ENCODE measurements at places on chromosomes 7 and 10.

- H3K27me3 ChIP-seq = no peaks in the 10 kb centered on the region
- H3K36me3 ChIP-seq = no peaks in the 10 kb centered on the region
- no peak for DNase-seq
- H3K4me1 ChIP-seq = peaks cover 16% of the 10 kb centered on the region
- no peak overlapping the region for H3K27ac ChIP-seq
These were observed 31.1 kb downstream of the MRPS24 start for GRCh38 chr7:43838201-43838658.

DNA sequence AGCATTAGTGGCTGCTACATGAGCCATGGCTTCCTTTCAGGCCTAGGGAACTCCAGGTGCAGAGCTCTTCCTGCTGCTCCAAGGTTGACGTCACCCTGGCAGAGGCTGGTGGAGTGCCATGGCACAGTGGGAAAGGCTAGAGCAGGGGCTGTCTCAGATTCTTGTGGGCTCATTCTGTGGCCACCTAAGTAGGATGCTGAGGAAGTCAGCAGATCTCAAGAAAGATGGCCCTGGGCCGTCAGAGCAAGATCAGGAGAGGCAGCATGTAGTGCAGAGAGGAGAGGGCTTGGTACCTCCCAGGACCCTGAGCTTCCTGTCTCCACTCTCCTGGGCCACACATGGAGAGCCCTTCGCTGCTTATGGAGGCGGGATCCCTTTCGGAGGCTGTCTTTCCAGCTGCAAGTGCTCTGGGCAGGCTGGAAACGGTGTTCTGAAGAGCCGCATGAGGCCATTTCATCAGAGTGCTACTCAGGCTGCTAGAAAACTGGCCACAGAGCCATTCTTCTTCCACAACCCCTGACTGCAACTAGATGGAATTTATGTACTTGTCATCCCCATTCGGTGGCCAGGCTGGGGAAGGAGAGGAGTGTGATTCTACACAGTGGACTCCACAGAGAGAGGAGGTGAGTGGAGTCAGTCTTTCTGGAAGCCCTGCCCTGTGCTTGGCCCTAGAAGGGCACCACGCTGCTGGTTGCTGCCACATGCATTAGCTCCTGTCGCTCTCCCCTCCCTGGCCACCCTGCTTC lies 304.2 kb downstream of the RPS24 start:
- DNase-seq = no peak
- no peak overlapping the region for H3K4me3 ChIP-seq
- H3K36me3 ChIP-seq = no peaks in the 10 kb centered on the region

DNA sequence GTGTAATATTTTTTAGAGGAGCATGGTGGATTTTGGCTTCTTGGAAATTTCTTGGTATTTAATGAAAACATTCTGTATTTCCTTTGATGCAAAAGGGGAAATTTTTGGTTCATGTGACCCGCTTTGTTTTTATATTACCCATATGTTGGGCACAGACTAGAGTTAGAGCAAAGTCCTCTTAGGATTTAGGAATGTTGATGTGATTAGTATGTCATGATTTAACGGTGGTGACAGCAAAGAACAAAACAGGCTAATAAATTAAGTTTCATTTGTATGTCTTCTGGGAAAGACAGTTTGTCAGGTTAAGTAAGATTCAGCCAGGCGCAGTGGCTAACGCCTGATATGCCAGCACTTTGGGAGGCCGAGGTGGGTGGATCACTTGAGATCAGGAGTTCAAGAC lies 304.6 kb downstream of the REEP3 start:
- no peaks in the 10 kb centered on the region for H3K36me3 ChIP-seq
- H3K27me3 ChIP-seq = no peaks in the 10 kb centered on the region
- H3K4me1 ChIP-seq = no peaks in the 10 kb centered on the region
- H3K4me3 ChIP-seq = no peak overlapping the region

GRCh38 chr10:3999642-4000041 lies 214.6 kb upstream of the KLF6 start:
- H3K36me3 ChIP-seq = no peaks in the 10 kb centered on the region
- H3K4me1 ChIP-seq = no peaks in the 10 kb centered on the region
- no peak for DNase-seq
- no peaks in the 10 kb centered on the region for H3K27me3 ChIP-seq
- no peak overlapping the region for H3K4me3 ChIP-seq

DNA sequence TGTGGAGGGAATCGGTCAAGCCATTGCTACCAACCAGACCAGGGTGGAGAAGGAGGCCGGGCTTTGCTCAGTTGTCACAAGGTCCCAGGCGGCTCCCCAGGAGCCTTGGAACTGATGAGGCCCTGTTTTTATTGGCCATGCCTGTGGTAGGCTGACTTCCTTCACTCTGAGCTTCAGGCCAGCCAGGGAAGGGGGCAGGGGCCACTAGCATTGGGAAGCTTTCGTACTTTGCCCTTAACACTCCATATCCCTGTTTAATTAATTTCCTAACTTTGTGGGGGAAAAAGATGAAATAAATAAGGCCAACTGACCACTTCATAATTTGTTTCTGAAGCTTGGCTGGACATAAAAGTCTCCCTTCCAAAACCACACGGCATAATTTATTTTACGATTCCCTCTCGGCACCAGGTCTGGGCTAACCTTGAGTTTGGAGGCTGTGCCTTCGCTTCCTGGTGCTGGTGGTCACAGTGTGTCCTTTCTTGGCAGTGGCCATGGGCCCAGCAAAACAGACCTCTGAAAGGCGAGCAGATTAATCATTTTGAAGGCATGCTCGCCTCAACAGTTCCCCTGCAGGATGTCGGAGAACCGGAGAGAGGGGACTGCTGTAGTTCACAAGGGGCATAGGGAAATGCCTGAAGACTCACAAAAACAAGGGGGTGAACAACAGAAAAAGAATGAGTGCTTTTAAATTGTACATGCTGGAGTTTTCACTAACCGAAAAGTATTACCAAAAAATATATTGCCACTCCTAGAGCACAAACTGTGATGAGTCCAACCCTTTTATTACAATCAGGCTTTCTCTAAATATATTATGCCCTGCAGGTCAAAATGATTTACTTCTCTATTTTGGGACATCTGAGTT lies 966.0 kb downstream of the LRMDA start:
- H3K27me3 ChIP-seq = no peaks in the 10 kb centered on the region
- no peaks in the 10 kb centered on the region for H3K4me1 ChIP-seq
- no peak for DNase-seq

- no peaks in the 10 kb centered on the region for H3K27me3 ChIP-seq
- no peak overlapping the region for H3K27ac ChIP-seq
- H3K4me1 ChIP-seq = no peaks in the 10 kb centered on the region
- peaks cover 5% of the 10 kb centered on the region for H3K36me3 ChIP-seq
These were observed 5.1 kb upstream of the LRRC4 start for GRCh38 chr7:128036226-128036940.

DNA sequence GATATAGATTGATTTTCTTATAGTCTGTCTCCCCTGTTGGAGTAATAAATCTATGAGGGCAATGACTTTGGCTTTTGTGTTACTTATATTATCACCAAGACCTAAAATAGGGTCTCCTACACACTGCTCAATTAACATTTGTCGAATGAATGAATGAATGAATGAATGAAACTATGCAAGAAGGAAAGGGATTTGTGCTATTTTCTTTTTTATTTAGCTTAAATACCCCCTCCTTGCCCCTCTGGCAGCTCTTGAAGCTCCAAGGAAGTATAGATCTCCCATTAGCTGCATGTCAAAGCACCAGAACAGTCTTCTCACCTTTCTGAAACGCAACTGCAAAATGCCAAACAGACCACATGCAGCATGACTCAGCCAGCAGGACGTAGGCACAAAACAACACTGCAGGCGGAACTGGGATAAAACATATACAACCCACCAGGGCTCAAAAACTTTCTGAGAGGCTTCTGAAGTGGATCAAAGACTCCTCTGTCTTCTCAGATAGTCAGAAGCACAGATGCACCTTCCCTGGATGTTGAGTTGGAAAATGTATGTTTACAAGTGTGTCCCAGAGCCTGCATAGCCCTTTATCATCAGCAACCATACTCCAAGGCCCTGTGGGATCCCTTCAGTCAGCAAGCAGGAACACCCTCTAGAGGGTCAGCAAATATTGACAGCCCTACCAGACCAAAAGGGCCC lies 187.8 kb downstream of the NPSR1 start:
- no peak for DNase-seq
- H3K4me3 ChIP-seq = no peak overlapping the region
- H3K36me3 ChIP-seq = no peaks in the 10 kb centered on the region
- no peak overlapping the region for H3K27ac ChIP-seq
- H3K27me3 ChIP-seq = no peaks in the 10 kb centered on the region

DNA sequence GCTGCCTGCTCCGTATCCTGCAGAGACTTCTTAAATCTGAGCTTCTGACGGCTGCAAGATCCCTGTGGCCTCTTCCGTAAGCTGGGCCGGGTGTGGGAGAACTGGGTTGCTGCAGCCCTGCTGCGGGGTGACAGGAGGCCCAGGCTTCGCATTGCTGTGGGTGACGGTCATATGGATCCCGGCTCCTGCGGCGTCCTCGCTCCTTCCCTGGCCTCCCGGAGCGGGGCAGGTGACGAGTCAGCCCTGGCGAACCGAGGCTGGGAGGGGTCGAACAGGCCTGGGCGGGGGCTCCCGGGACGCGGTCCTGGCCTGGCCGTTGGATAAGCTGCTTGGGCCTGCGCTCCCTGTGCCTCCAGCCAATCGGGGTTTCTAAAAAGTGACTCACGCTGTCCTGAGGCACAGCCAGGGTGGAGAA lies 7.8 kb upstream of the UBE2D1 start:
- H3K27me3 ChIP-seq = no peaks in the 10 kb centered on the region
- no peak overlapping the region for H3K4me3 ChIP-seq
- no peaks in the 10 kb centered on the region for H3K36me3 ChIP-seq
- no peak for DNase-seq

- H3K27me3 ChIP-seq = no peaks in the 10 kb centered on the region
- H3K4me1 ChIP-seq = peaks cover 18% of the 10 kb centered on the region
- no peak overlapping the region for H3K27ac ChIP-seq
- DNase-seq = no peak
- H3K36me3 ChIP-seq = peaks cover 13% of the 10 kb centered on the region
These were observed 5.5 kb upstream of the LZTS2 start for GRCh38 chr10:100993986-100994708.

- no peaks in the 10 kb centered on the region for H3K36me3 ChIP-seq
These were observed 492 bp downstream of the COG5 start for GRCh38 chr7:107563081-107563774.

GRCh38 chr7:151754142-151754590 lies 122.7 kb downstream of the PRKAG2 start:
- no peaks in the 10 kb centered on the region for H3K36me3 ChIP-seq
- no peak overlapping the region for H3K27ac ChIP-seq
- no peak for DNase-seq
- no peaks in the 10 kb centered on the region for H3K27me3 ChIP-seq
- H3K4me3 ChIP-seq = no peak overlapping the region

GRCh38 chr7:30562498-30562897 lies 32.2 kb upstream of the GARS1 start:
- H3K27ac ChIP-seq = no peak overlapping the region
- no peak overlapping the region for H3K4me3 ChIP-seq
- no peaks in the 10 kb centered on the region for H3K27me3 ChIP-seq
- H3K36me3 ChIP-seq = peaks cover 17% of the 10 kb centered on the region
- no peaks in the 10 kb centered on the region for H3K4me1 ChIP-seq
- DNase-seq = no peak

- no peaks in the 10 kb centered on the region for H3K4me1 ChIP-seq
- no peak overlapping the region for H3K4me3 ChIP-seq
- no peak for DNase-seq
- no peaks in the 10 kb centered on the region for H3K27me3 ChIP-seq
- no peaks in the 10 kb centered on the region for H3K36me3 ChIP-seq
These were observed 213.0 kb upstream of the MAGI2 start for GRCh38 chr7:79666472-79666871.

DNA sequence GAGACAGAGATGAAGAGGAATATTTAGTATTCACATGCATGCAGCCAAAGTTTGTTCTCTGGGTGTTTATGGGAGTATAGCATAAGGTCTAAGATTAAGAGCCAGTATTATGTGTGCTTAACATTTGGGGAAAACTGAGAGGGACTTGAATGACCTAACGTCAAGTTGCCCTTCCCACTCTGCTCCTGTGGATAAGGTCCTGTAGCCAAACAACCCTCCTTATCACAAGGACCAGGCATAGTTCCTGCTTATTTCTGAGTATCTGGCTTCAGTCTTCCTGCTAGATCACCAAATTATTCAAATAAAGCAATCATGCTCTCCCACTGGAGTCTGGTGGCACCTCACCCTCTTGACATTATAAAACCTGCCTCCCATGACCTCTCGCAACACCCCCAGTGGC lies 137.9 kb upstream of the SEMA3E start:
- H3K4me1 ChIP-seq = no peaks in the 10 kb centered on the region
- H3K4me3 ChIP-seq = no peak overlapping the region
- H3K27me3 ChIP-seq = no peaks in the 10 kb centered on the region
- peak overlapping the region; percentile 12 for H3K27ac ChIP-seq

- no peak for DNase-seq
- H3K36me3 ChIP-seq = no peaks in the 10 kb centered on the region
- H3K27ac ChIP-seq = no peak overlapping the region
- no peaks in the 10 kb centered on the region for H3K4me1 ChIP-seq
- no peak overlapping the region for H3K4me3 ChIP-seq
These were observed 122.5 kb upstream of the LANCL2 start for GRCh38 chr7:55242613-55243012.

GRCh38 chr10:120746001-120746777 lies 105.0 kb upstream of the WDR11 start:
- no peaks in the 10 kb centered on the region for H3K27me3 ChIP-seq
- H3K4me3 ChIP-seq = no peak overlapping the region
- H3K36me3 ChIP-seq = no peaks in the 10 kb centered on the region
- H3K27ac ChIP-seq = no peak overlapping the region

DNA sequence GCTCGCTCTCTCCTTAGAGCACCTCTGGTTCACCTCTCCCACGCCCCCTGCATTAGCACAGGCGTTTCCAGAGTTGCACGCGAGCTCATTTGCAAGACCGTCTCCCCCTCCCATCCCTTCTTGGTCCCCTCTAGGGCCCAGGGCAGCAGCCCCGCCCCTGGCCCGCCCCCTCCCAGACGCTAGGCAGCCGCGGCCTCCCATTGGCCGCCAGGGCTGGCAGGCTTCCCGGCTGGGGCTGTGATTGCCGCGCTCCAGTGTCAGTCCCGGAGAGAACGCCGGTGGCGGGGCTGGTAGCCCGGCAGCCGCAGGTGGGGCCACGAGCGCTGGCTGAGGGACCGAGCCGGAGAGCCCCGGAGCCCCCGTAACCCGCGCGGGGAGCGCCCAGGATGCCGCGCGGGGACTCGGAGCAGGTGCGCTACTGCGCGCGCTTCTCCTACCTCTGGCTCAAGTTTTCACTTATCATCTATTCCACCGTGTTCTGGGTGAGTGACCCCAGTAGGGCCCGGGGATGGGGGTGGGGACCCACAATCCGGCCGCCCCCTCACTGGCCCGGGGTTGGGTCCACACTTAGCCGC lies at the start of gene TSPAN15:
TSS of gene TSPAN15 (plus strand) at position 257 of the 575 bp plus-strand sequence. CDS start at position 387, 130 bp downstream.
- DNase-seq = peak; percentile 76
- H3K4me3 ChIP-seq = peak within 1 kb of the TSS; percentile 69
- no peak within 1 kb of the TSS for H3K27ac ChIP-seq
- H3K4me1 ChIP-seq = peaks cover 5% of the 10 kb centered on the region

GRCh38 chr10:79976999-79977398 lies 28.1 kb upstream of the SFTPD start:
- H3K36me3 ChIP-seq = no peaks in the 10 kb centered on the region
- no peak overlapping the region for H3K27ac ChIP-seq
- H3K4me1 ChIP-seq = no peaks in the 10 kb centered on the region
- no peak for DNase-seq
- H3K4me3 ChIP-seq = no peak overlapping the region
